ENCODE measurements at places on chromosomes 12 and 14.
A peak's percentile ranks its signal among the peaks of the same experiment; 100 is the strongest.

GRCh38 chr12:121578230-121579189, 2.3 kb downstream of the KDM2B start:
- no peak for DNase-seq

DNA sequence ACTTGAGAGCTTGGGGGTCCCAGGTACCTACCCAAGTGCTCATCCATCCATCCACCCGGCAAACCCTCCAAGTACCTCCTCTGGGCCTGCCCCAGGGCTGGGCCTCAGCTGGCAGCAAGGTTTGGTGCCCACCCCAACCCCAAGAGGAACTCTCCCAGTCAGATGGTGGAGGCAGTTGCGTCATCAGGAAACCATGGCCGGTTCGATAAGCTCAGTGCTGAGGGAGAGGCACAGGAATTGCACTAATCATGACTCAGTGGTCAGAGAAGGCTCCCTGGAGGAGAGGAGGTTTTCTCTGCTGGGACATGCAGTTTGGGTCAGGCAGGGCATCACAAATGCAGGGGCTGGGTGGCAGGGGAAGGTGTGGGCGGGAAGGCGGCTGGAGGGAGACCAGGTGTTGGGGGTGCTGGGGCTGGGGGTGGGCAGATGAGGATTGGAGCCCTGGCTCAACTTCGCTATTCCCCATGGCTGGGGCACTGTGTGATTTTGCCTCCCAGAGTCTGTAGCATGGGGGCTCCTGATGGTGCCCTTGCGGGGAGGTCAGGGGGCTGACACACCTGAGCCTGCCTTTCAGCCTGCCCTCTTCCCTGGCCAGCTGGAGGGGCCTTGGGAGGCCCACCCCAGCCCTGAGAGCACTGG, 32.2 kb downstream of the SH2B3 start:
- no peak for DNase-seq

DNA sequence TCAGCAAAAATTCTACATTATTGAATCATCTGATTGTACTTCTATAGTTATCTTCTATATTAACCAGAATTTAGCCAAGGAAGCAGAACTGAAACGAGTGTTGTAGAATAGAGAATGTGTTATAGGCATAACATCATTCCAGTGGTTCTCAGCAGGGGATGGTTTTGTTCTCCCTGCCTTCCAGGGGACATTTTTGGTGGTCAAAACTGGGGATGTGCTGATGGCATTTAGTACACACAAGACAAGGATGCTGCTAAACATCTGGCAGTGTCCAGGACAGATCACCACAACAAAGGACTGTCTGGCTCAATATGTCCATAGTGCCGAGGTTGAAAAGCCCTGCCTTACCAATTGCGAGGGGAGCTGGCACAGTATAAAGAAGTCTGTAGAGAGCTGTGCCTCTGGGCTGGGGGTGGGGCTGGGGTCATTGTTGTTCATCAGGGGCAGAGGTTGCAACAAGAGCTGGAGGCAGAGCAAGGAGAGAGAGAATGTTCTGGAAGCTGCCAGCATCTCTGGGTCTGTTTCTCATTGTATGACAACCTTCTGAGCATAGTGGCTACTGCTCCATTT, 1472.8 kb downstream of the AACS start:
- DNase-seq = no peak

DNA sequence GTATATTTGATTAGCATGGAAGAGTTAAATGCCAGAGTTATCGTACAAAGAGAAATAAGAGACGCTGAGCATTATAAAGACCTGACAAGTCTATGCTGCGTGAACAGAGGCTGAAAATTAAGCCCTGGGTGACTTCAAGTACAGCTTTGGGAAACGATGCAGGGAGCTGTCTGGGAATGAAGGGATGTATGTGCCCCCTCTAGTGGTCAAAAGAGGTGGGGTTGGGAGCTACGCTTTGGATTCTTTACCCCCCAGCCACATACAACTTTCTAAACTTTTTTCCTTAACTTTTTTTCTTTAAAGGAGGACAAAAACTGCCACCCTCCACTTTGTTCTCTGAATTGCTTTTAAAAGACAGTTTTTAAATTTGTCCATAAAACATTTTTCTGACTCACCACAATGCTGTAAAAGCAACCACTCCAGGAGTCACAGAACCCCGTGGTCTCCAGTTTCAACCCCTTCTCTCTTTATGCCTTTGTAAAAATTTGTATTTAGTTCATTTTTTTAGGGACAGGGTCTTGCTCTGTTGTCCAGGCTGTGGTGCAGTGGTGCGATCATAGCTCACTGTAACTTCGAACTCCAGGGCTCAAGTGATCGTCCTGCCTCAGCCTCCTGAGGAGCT, 59.4 kb downstream of the ZNF664 start:
- peak; percentile 12 for DNase-seq

DNA sequence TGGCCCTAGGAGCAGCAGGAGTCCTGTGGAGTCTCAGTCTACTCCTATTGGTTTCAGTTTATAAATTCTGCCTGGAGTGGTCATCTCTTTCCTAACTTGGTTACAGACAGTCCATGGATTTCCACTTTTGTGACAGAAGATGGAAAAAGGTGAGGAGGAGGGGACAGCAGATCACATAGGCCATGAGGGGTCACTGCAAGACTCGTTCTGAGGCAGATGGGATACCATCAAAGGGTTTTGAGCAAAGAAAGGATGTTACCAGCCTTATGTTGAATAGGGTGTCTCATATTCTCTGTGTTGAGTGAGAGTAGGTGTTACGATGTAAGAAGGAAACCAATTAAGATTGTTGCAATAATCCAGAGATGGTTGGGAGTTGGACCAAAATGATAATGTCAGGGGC, 15.3 kb downstream of the PDE3A start:
- DNase-seq = no peak

DNA sequence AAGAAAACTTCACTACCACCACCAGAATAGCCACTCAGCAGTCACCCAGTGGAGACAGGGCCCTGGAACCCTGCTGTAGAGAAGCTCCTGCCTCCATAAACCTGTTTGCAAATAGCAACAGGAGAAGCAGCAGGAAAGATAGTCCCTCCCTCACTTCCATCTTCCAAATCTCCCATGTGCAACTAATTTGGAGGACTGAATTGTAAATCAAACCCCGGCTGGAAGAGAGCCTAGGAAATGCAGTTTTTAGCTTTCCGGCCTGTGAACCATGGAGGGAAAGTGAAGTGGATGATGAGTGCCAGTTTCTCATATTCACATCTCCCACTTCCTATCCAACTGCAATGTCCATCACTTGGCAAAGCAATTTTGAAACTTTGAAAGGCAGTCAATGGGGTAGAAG, 167.2 kb upstream of the FRMD6 start:
- DNase-seq = no peak

DNA sequence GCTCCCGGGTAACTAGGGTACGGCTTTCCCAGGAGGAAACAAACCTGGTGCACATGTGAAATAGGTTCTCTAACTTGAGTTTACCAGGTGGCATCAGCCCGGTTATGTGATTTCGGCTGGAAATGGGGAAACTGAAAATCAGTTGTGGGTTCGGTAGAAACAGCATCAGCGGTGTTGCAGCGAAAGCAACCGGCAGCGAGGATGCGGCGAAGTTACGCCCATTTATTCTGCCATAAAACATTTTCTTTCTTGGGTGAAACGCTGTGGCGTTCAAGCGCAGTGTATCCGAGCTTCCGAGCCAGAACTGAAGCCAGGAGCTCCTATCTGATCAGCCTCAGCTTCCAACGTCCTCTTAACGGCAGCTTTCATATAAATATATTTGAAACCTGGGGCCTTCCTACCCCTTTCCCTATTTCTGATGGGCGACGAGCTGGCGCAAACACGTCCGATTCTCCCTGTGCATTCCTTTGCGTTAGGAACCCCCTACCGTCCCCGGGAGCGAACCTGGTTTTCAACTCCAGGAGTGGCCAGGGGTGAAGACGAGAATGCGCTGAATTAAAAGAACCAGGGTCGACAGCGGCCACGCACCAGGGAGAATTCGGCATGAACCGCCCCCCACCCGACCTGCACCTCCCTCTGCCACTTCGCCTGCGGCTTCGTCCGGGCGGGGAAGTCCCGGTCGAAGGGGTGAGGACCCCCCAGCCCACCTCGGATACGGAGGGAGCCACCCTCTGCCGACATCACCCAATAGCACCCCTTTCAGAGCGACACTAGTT, 1.6 kb downstream of the DPF3 start:
- peak; percentile 18 for DNase-seq

GRCh38 chr12:99057670-99058069, 412.6 kb downstream of the APAF1 start:
- no peak for DNase-seq

GRCh38 chr12:101474248-101474647, 888 bp upstream of the SPIC start:
- DNase-seq = no peak

- no peak for DNase-seq
These were observed 314.1 kb downstream of the TMEM121 start for GRCh38 chr14:105840266-105841021.

DNA sequence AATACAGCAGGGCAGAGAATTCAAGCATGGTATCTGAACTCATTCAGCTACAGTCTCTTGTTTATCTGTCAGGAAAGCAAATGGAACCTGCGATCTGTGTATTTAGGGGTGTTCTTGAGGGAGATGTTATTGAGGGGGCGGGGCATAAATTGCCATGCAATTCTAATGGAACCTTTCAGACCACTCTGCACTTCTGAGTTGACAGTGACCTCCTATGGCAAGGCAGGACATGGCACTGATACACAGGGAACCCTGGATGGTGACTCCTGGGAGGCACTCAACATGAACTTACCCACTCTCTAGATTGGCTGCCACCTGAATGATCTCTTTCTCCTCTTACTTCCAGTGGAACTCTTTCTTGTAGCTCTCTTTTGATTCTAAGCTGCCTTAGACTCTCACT, 787.3 kb downstream of the VRK1 start:
- no peak for DNase-seq

DNA sequence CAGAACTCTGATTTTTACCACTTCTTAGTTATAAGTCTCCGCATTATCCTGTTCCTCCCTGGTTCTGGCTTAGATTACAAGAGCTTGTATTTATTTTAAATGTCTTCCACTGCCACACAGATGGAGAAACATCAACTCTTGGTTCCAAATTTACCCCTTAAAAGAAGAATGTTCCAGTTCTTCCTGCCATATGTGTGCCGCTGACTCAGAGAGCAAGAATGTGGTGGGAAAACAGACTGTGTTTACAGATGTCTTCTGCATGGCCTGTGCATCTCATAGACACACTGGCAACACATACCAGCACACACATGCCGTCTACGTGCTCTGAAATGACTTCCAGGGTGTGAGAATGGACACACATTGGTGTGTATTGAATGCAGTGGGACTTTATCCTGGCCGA, 383.0 kb downstream of the LRIG3 start:
- DNase-seq = no peak

DNA sequence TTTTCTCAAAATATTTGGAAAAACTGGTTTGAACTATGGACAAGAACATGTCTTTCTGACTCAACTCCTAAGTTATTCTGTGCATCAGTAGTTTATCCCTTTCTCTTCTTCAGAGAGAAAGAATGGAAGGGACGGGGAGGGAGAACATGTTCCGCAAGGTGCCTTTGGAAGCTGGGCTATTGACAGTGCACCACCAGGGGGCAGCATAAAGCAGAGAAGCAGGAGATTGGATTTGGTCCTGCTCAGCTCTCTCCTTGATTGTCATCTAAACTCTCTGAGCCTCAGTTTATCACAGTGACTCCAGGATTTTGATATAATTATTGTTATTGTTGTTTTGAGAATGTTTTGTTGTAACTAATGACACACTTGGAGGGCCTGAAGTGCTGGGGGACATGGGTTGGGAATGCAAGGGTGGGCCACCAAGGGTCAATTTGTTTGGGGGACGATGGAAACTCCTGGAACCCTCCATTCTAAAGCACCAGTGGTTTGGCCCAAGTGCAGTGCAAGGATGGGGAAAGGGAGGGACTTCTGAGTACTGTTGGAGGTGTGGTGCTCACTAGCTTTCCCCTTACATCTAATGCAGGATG, 45.3 kb upstream of the ANO6 start:
- DNase-seq = peak; percentile 77

GRCh38 chr12:90630006-90630405, 325.0 kb downstream of the CCER1 start:
- no peak for DNase-seq

GRCh38 chr12:53052419-53053217, 2.8 kb downstream of the TNS2 start:
- DNase-seq = no peak

- peak; percentile 58 for DNase-seq
These were observed 10.3 kb upstream of the ERP27 start for GRCh38 chr12:14948672-14949071.

DNA sequence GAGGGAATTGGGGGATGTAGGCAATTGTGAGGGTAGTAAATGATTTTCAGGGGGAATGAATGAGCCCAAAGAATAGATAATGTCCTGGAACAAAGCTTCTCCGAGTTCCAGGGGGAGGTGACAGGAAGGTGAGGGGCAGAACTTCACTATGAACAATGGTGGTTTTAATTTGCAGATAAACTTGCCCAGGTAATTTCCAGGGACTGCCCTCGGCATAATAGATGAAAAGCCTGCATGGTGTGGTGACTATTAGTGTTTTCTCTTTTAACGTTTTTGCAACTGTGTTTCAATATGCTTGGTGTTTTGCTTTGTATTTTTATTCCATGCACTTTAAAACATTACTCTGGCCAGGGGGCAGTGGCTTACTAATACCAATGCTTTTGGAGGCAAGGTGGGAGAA, 325.2 kb upstream of the RGS6 start:
- no peak for DNase-seq

GRCh38 chr12:114998750-114999128, 314.8 kb upstream of the TBX3 start:
- DNase-seq = no peak

DNA sequence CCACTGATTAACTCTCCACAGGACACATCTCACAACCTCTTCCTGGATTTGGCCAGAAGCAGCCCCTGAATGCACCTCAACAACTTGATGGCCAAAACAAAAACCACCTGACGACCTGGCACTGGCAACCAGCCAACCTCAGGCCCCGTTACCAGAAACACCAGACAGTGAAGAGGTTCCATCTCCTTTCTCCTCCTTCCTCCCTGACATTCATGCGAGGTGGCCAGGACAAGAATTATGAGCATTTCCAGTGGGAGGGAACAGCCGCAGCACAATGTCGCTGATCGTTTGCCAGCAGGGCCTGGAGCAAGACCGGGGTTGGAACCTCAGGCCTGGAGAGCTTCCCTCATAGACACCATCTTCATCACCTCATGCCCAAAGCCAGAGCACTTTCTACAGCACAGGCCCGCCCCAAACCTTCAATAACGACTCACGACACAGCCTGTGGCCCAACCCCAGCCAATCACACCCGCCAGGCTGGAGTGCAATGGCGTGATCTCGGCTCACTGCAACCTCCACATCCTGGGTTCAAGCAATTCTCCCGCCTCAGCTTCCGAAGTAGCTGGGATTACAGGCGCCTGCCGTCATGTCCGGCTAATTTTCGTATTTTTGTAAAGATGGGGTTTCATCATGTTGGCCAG, 48.7 kb downstream of the CCDC88C start:
- DNase-seq = no peak

GRCh38 chr12:66573605-66574004, 105.3 kb downstream of the GRIP1 start:
- no peak for DNase-seq

DNA sequence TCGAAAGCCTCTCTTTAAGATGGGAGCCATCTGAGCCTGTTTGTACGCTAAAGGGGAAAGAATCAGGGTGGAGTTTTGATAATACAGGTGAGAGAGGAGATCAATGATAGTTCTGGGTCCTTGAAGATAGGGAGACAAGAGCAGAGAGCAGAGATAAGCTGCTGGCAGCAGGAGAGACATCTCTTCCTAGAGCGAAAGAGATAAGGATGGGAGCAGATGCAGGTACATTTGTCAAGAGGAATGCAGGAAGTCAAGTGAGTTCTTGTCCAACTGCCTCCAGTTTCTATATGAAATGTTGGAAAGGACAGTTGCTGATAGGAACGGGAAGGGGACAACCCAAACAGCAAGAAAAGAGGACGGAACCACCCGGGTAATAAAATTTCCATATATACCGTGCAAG, 24.7 kb upstream of the HIF1A start:
- DNase-seq = no peak
